GM23338 (cell line): ENCODE measurements at places on chromosomes 5 and 9. TPM values are rescaled to one million over a fixed set of nuclear protein-coding genes. Genes with fewer than 3 reads are reported as not detected.

DNA sequence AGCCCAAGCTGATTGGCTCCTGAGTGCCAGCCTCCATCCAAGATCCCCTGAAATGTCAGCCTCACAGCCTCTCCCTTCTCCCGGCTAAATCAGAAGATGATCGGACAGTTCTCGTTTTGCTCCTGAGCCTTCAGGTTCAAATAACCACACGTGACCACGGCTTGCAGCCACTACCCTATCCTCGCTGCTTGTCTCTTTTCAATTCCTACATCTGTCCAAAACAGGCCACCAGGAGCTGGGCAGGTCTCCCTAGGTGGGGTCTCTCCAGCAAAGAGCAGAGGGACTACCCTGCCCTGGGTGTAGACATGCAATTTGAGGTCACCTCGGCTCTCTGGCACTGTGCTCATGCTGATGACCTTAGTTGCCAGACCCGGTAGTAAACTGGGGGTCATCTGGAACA lies 224.0 kb upstream of the TBC1D2 start:
- H3K36me3 ChIP-seq = no peaks in the 10 kb centered on the region; the same call in 1 of the 2 replicates
- H3K27ac ChIP-seq = no peak overlapping the region
- H3K27me3 ChIP-seq = no peaks in the 10 kb centered on the region
- no peak overlapping the region for H3K4me3 ChIP-seq
- DNase-seq = no peak

Gene GFI1B
- 0.38 and 1.0 TPM in 2 replicates for total RNA-seq

Gene CDH18
- 0.66 and 1.3 TPM in 2 replicates for total RNA-seq

Gene FAM221B
- not detected in 2 replicates for total RNA-seq

GRCh38 chr9:27033815-27034403 lies 28.4 kb upstream of the LRRC19 start:
- no peaks in the 10 kb centered on the region for H3K27me3 ChIP-seq
- no peaks in the 10 kb centered on the region for H3K4me1 ChIP-seq
- H3K27ac ChIP-seq = no peak overlapping the region

GRCh38 chr5:176420972-176421544 lies 4.7 kb upstream of the CLTB start:
- H3K4me3 ChIP-seq = no peak overlapping the region
- H3K27ac ChIP-seq = no peak overlapping the region
- 0 out of 2 replicates have a peak, but pooled peaks cover 3% of the 10 kb centered on the region for H3K36me3 ChIP-seq
- no peak for DNase-seq
- no peaks in the 10 kb centered on the region for H3K4me1 ChIP-seq
- peaks cover 17% of the 10 kb centered on the region for H3K27me3 ChIP-seq

DNA sequence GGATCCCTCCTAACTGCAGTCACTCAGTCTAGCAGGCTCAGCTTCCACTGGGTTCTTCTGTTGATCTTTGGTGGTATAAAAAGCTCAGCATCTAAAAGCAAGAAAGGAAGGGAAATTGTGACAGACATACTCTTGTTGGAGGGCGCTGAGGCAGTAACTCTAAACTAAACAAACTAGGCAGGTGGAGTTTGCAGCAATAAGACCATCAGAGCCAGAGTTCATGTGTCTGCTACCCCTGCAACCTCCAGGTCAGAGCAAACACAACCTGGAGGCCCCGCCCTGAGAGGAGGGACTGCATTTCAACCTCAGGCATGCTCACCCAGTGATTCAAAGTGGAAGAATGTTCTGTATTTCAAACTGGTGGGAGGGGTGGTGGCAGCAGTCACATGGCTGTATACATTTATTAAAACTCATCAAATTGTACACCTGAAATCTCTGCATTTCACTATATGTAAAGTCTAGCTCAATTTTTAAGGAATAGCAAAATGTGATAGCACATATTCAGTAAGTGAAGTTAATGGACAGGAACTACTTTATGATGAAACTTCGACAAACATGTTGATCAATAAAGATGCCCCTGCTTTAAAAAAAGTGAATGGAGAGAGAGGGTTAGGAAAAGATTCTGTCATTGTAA lies 7.1 kb downstream of the ACTL7A start:
- H3K4me3 ChIP-seq = no peak overlapping the region
- no peak for DNase-seq
- H3K36me3 ChIP-seq = peaks cover 16% of the 10 kb centered on the region
- H3K27me3 ChIP-seq = no peaks in the 10 kb centered on the region

DNA sequence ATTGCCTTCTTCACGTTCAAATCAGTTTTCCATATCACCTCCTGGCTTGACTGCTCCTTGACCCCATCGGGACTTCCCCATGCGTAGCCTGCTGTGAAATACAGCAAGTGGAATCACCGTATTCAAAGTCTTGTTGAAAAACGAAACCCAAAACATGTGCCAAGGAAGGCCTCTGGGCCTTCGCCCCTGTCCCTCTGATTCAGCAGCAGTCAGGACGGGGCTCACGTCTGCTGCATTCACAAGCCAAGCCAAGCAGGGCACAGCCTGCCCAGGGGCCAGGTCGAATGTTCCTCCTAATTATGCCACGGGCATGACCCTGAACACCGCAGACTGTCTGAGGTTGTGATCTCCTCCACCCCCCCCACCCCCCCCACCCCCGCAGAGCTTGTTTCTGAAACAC lies 960 bp upstream of the CTNND2 start:
- H3K36me3 ChIP-seq = no peaks in the 10 kb centered on the region
- no peak overlapping the region for H3K27ac ChIP-seq
- H3K4me3 ChIP-seq = peak overlapping the region; percentile 54
- DNase-seq = peak; percentile 26
- peaks cover 50% of the 10 kb centered on the region for H3K27me3 ChIP-seq

- DNase-seq = no peak
- no peak overlapping the region for H3K4me3 ChIP-seq
- no peak overlapping the region for H3K27ac ChIP-seq
Measured at GRCh38 chr9:82492274-82492673, 503.7 kb downstream of the SPATA31D1 start.

DNA sequence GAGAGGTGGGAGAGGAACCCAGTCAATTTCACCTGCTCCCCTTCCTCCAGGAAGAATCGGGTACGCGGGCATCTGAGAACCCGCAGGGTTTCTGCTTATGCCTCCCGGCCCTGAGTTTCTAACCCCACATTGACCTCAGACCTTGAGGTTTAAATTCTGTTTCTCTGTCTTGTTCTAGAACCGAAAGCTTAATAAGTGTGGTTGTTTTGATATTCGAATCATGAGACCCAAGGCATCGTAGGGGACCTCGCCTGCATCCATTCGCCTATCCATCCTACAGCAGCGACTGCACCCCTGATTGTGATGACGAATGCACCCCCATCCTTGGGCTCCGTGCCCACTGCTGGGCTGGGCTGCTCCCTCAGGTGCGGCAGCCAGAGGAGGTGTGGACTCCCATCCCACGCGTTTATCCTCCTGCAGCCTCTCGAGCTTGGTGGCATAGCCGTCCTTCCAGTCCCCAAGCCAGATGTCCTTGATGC lies 80.8 kb upstream of the IER5L start:
- DNase-seq = no peak
- H3K4me3 ChIP-seq = peak overlapping the region; percentile 47
- H3K4me1 ChIP-seq = peaks cover 15% of the 10 kb centered on the region; the same call in 1 of the 2 replicates
- H3K36me3 ChIP-seq = no peaks in the 10 kb centered on the region
- H3K27me3 ChIP-seq = peaks cover 34% of the 10 kb centered on the region
- no peak overlapping the region for H3K27ac ChIP-seq

DNA sequence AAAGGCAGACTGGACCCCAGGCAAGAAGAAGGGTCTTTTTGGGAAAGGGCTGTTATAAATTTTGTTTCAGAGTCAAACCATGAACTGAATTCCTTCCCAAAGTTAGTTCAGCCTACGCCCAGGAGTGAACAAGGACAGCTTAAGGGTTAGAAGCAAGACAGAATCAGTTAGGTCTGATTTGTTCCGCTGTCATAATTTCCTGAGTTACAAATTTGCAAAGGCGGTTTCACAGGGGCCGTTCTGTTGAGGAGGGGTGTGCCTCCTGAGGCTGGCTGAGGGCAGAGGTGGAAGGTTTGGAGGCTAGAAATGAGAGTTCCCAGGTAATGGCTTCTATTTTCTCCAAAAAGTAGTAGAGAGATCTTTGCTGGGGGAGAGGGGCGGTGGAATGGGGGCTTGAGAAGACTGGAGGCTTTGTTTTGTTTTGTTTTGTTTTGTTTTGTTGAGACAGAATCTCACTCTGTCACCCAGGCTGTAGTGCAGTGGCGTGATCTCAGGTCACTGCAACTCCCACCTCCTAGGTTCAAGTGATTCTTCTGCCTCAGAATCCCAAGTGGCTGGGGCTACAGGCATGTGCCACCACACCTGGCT lies 4.1 kb upstream of the CERCAM start:
- no peak overlapping the region for H3K27ac ChIP-seq
- H3K4me3 ChIP-seq = no peak overlapping the region; the same call in 1 of the 2 replicates
- H3K4me1 ChIP-seq = peaks cover 22% of the 10 kb centered on the region; the same call in 1 of the 2 replicates
- H3K27me3 ChIP-seq = peaks cover 81% of the 10 kb centered on the region

GRCh38 chr5:158777647-158778350 lies 321.9 kb downstream of the EBF1 start:
- H3K27me3 ChIP-seq = no peaks in the 10 kb centered on the region
- no peaks in the 10 kb centered on the region for H3K36me3 ChIP-seq
- no peak overlapping the region for H3K4me3 ChIP-seq
- no peaks in the 10 kb centered on the region for H3K4me1 ChIP-seq
- no peak overlapping the region for H3K27ac ChIP-seq

DNA sequence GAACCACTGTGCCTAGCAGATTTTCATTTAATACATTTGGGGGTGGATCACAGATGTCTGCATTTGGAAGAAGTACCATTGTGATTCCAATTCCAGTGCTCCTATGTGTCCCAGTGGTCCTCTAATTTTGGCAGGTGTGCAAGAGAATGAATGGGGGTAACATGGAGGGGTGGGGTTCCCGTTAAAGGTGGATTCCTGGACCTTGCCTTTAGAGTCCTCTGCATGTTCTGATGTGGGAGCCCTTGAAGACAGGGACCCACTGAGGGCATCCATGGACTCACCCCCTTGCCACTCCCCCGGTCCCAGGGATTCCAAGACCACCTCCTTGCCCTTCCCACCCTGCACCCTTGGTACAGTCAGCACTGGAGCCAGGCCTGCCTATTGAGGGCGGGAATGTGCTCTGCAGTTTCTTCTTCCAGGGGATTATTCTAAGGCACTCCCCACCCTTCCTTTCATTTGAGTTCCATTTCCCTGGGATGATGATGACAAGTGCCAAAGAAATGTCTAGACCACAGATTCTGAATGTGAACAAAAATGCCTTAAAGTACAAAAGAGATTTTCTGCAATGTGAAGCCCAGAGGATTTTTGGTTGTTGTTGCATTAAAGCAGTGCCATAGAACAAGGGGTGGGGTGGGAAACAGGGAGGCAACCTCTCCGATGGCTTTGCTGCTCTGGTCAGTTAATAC lies 119.4 kb upstream of the PTCH1 start:
- H3K36me3 ChIP-seq = no peaks in the 10 kb centered on the region
- no peak overlapping the region for H3K27ac ChIP-seq
- no peaks in the 10 kb centered on the region for H3K27me3 ChIP-seq
- no peak for DNase-seq

GRCh38 chr9:136658849-136659535 lies 3.7 kb upstream of the EGFL7 start:
- DNase-seq = no peak
- H3K27me3 ChIP-seq = no peaks in the 10 kb centered on the region
- H3K27ac ChIP-seq = no peak overlapping the region
- no peak overlapping the region for H3K4me3 ChIP-seq
- H3K36me3 ChIP-seq = no peaks in the 10 kb centered on the region
- H3K4me1 ChIP-seq = no peaks in the 10 kb centered on the region

Gene CTXN3
- total RNA-seq = not detected in 2 replicates

DNA sequence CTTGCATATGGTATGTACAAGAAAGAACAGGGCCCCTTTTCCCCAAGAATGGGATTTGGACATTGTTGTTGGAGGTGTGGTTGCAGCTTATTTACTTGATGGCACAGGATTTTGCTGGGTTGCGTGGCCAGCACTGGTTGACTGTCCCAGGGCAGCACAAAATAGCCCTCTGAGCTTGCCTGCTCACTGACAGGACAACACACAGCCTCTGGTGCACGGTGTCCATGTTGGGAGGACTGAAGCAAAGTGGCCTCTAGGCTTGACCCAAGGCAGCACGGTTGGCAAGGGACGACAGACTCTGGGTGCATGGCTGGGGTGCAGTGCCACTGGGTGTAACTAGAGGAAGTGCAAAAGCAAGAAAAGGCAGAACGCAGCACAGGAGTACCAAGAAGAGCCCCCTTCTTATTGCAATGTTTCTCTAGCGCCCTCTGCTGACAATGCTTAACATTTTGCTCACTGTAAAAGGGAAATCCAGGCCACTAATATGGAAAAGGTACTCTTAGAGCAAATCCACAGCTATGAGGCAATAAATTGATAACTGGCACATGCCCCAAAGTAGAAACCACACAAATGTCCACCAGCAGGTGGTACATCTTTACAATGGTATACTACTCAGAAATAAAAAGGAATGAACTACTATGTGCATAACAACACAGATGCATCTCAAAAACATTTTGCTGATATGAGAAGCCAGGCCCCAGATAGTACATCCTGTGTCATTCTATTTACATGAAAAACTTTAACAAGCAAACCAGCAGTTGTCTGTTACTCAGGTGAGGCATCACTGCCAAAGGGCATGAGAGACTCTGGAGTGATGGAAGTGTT lies 47.4 kb upstream of the BARX1 start:
- H3K4me3 ChIP-seq = no peak overlapping the region
- no peak overlapping the region for H3K27ac ChIP-seq
- no peaks in the 10 kb centered on the region for H3K4me1 ChIP-seq
- H3K36me3 ChIP-seq = no peaks in the 10 kb centered on the region
- H3K27me3 ChIP-seq = no peaks in the 10 kb centered on the region

DNA sequence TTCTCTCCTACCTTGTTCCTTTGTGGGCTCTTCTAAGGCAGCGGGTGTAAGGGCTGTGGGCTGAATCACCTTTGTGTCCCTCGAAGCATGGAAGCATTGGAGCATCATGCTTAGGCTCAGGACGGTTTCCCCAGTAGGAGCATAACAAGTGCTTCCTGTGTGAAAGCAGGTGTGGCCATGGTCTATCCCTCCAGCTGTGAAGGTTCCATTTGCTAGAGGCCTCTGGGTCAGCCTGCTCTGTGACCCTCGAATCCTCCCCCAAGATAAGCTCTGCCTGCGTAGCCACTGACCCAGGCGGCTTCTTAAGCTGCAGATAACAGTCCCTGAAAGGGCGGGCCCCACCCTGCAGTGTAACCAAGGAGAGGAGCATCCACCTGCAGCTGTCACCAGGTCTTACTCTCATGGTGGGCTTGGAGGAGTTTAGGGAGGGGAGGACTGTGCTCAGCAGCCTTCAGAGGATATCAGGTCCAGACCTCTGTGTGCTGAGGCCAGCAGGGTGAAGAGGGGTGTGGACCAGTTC lies 8.4 kb upstream of the NDST1 start:
- no peak for DNase-seq
- no peak overlapping the region for H3K27ac ChIP-seq
- H3K4me1 ChIP-seq = peaks cover 23% of the 10 kb centered on the region
- H3K27me3 ChIP-seq = no peaks in the 10 kb centered on the region
- H3K4me3 ChIP-seq = no peak overlapping the region

Gene PCAT7
- total RNA-seq = 3.3 and 5.5 TPM in 2 replicates
